ENCODE measurements at places on chromosomes 5 and 9.

DNA sequence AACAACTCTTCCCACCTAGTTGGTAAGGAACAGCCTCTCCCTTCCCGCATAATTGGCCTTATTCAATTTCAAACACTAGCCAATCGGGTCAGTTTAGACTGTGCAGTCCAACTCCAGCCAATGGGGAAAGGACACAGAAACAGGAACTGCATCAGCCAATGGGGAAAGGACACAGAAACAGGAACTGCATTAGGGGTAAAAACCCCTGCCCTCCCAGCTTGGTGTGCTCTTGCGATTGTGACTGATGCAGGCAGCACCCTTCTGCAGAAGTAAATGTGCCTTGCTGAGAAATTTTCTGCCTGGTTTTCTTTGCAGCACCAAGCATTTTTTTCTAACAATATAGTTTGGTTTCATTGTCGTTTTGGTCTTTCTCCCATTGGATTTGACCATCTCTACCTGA lies 8.5 kb upstream of the GLT6D1 start:
- DNase-seq: no peak

GRCh38 chr9:112548051-112548440 lies 61.4 kb downstream of the KIAA1958 start:
- DNase-seq: no peak

GRCh38 chr9:5002811-5003210 lies 17.7 kb downstream of the JAK2 start:
- DNase-seq: no peak

- peak; percentile 32 for DNase-seq
Observed at GRCh38 chr9:134390537-134390936, 64.3 kb downstream of the RXRA start.

GRCh38 chr9:37798677-37799076 lies 1.9 kb upstream of the DCAF10 start:
- no peak for DNase-seq

DNA sequence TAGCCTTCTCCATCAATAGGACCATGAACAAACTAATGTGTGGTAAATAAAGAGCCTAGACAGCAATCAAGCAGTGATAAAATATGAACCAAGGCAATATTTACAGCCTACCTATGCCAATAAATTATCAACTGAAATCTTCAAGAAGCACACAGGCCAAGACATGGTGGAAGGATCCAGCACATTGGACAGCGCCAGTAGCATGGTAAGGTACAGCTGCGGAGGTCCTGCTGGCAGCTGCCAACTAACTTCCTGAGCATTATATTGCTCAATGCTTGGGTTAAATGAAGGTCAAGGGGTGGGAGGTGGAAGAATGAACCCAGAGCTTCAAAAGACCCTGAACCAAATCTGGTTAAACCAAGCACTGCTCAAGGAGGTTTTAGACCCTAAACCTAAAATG lies 16.5 kb upstream of the SPDL1 start:
- DNase-seq: no peak

- DNase-seq: no peak
Observed at GRCh38 chr5:104789366-104789765, 1226.8 kb upstream of the NUDT12 start.

GRCh38 chr5:14591548-14591947 lies 10.0 kb downstream of the OTULINL start:
- no peak for DNase-seq

DNA sequence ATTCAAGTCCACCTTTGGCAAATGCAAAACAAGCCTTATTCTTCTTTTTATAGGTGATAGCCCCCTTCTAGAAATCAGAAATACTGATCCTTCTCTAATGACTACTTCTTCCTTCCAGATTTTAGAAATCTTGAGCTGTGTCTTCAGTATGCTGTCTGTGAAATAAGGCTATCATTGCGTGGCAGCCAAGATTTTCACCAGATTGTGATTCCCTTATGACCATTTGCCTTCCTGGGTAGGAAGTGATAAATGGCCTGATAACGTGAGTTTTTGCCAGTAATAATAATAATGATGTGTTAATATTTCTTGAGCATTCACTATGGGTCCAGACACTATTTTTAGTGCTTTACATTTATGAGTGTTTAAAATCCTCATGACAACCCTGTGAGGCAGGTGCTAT lies 80.9 kb downstream of the PIP5K1B start:
- no peak for DNase-seq

GRCh38 chr5:174719793-174720611 lies 4.4 kb upstream of the MSX2 start:
- no peak for DNase-seq

- DNase-seq: no peak
Observed at GRCh38 chr5:39775086-39775796, 350.5 kb upstream of the DAB2 start.

DNA sequence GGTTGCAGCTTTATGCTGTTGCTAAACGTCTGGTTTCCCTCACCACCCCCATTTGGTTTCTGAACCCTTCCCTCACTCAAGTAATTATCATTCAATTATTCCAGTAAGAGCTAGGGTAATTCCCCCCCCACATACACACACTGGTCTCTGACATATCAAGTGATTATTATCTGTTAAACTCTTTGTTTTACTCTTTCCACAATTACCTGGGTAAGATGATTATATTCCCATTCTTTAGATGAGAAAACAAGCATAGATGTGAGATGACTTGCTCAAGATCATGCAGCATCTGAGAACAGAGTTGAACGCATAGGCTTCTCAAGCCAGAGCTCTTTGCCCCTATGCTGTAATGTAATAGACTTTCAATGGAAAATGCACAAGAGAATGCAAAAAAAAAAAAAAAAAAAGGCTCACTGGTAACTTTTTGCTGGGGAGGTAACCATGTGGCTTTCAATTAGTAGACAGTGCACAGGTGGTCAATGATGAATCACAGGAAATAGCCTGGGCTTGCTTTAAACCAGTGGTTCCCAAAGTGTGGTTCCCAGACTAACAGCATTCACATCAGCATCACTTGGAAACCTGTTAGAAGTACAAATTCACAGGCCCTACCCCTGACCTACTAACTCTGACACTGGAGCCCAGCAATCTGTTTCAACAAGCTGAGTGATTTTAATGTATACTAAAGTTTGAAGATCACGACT lies 87.6 kb downstream of the PIK3R1 start:
- no peak for DNase-seq

DNA sequence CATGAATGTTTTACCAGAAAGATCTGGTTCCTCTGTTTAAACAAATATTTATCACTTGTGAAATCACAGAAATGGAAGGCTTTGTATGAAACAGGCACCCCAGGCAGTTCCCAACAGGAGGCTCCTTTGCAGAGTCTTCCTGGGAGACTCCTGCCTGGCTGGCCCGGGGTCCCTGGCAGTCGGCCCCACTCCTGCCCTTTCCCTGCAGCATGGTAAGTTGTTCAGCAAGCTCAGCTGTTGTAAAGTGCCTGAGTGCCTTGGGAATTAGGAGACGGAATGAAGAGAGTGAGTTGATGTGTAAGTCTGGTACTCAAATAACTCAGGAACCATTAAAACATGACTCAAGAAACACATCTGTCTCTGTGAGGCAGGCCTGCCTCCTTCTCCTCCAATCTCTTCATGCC lies 17.5 kb upstream of the LHFPL2 start:
- no peak for DNase-seq

- DNase-seq: no peak
Observed at GRCh38 chr5:117733051-117733450, 1158.4 kb upstream of the SEMA6A start.

DNA sequence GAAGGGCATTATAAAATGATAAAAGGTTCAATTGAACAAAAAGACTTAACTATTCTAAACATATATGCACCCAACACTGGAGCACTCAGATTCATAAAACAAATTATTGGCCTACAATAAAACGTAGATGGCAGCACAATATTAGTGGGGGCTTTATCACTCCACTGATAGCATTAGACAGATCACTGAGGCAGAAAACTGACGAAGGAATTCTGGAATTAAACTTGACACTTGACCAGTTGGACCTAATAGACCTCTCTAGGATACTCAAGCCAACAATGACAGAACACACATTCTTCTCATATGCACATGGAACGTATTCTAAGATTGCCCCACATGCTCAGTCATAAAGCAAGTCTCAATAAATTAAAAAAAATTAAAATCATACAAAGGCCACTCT lies 18.4 kb upstream of the C9orf72 start:
- DNase-seq: no peak

DNA sequence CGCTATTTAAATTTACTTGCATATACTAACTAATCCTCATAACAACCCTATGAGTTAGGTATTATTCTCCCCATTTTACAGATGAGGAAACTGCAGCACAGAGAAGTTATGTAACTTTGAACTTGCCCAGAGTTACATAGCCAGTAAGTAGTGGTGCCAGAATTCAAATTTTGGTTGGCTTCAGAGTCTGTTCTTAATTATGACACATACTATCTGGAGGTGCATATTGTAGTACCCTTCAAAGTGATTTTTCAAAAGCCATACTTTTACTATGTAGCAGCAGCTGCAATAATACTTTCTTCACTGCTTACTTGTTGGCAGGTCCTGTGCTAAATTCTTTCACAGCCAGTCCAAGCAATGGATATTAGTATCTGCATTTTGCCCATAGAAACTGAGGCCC lies 16.4 kb downstream of the MAN2A1 start:
- DNase-seq: no peak

GRCh38 chr9:21970800-21971640 lies 23.2 kb downstream of the CDKN2A start:
- no peak for DNase-seq

- DNase-seq: no peak
Observed at GRCh38 chr5:96795626-96796025, 12.1 kb downstream of the ERAP1 start.

DNA sequence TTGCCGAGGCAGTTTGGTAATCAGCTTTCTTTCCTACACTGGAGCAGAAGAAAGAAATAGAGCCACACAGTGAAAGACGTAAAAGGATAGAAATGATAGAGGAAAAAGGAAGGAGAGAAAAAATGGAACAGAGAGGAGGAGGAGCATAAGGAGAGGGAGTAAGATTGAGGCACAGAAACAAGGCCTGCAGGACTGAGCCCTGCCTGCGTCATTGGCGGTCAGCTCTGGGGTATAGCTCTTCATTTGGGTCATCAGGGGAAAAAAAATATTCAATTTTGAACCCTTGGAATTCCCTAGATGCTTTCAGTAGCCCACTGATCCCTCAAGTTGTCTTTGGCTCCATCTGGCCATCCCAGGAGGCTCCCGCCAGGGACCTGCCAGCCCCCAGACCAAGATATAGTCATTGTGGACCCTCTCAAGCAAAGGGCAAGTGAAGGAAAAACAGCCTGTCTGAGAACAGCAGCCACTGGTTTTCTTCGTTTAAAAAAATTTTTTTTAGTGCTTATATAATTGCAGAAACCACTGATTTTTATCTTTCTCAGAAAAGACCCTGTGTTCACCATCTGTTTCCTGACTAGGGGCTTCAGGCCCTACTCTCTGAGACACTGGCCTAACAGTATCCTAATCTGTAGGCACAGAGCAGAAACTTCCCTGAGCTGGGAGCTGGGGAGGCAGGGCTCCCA lies 31.3 kb upstream of the MATR3 start:
- DNase-seq: no peak

- no peak for DNase-seq
Observed at GRCh38 chr9:99638971-99639370, 182.7 kb upstream of the NR4A3 start.

GRCh38 chr9:96522366-96522765 lies 72.4 kb downstream of the HABP4 start:
- DNase-seq: no peak

DNA sequence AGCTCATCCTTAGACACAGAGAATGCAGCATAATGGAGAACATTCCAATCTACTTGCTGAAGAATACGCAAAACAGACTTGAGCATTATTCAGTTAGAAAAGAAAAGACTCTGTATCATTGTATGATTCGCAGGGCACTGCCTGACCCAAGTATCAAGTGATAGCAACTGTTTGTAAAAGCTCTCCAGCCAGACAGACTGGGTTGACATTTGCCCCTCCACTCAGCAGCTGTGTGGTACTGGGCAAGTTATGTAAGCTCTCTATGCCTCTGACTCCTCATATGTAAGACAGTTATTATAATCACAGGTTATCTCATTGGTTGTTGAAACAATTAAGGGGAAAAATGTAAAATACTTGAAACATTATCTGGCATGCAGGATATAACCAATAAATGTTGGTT lies 505.0 kb downstream of the ELAVL2 start:
- DNase-seq: no peak

- no peak for DNase-seq
Observed at GRCh38 chr9:124389146-124389939, 25.9 kb downstream of the PSMB7 start.

GRCh38 chr5:20340126-20340525 lies 352.1 kb upstream of the CDH18 start:
- no peak for DNase-seq

GRCh38 chr5:115778417-115778816 lies 38.0 kb downstream of the CDO1 start:
- DNase-seq: no peak

GRCh38 chr5:149345892-149346222 lies 558 bp downstream of the GRPEL2 start:
- no peak for DNase-seq

- no peak for DNase-seq
Observed at GRCh38 chr5:94751460-94751859, 133.0 kb downstream of the SLF1 start.

- no peak for DNase-seq
Observed at GRCh38 chr9:87653941-87654340, 72.0 kb upstream of the CTSL start.

DNA sequence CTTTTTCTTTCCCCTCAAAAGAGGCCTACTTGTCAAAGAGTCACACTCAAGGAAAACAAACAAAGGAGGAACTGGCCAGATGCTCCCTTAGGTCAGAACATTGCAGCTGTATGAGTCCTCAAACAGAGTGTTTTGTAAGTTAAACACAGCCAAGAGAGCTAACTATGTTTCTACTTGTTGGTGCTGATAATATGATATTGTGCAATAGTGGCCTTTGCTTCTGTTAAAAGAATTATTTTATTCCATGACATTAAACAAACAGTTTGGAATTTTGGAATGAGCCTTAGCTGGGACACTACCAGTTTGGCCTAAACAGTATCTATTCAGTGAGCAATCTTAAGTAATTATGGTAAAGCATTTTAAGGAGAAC lies 56.0 kb upstream of the TPD52L3 start:
- DNase-seq: no peak

DNA sequence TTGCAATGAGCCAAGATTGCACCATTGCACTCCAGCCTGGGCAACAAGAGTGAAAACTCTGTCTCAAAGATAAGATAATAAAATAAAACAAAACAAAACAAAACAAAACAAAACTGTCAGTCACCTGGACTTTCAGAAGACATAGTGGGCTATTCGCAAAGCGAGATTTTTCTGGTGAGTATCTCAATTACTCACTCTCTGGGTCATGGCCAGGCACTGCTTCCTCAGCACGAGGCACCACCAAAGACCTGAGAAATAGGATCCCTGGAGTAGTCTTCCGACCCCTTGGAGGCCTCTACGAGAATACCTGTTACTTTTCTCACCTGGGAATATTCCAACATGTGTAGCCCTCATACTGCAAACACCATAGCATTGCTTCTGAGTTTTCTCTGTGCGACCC lies 201.7 kb upstream of the ZNF618 start:
- DNase-seq: no peak

GRCh38 chr5:153237671-153238332 lies 252.7 kb upstream of the GRIA1 start:
- no peak for DNase-seq

GRCh38 chr9:77647267-77648233 lies 572 bp downstream of the GNA14 start:
- no peak for DNase-seq

- DNase-seq: no peak
Observed at GRCh38 chr5:24444414-24444813, 200.4 kb downstream of the CDH10 start.

- DNase-seq: no peak
Observed at GRCh38 chr9:113568571-113569321, 105.2 kb downstream of the RGS3 start.
